ENCODE measurements at places on chromosomes 2 and 18.

GRCh38 chr2:191901031-191901430 lies 54.1 kb upstream of the CAVIN2 start:
- DNase-seq = no peak

GRCh38 chr2:149731079-149731478 lies 143.5 kb upstream of the MMADHC start:
- no peak for DNase-seq

GRCh38 chr2:190482451-190482850 lies 52.1 kb downstream of the NEMP2 start:
- no peak for DNase-seq

DNA sequence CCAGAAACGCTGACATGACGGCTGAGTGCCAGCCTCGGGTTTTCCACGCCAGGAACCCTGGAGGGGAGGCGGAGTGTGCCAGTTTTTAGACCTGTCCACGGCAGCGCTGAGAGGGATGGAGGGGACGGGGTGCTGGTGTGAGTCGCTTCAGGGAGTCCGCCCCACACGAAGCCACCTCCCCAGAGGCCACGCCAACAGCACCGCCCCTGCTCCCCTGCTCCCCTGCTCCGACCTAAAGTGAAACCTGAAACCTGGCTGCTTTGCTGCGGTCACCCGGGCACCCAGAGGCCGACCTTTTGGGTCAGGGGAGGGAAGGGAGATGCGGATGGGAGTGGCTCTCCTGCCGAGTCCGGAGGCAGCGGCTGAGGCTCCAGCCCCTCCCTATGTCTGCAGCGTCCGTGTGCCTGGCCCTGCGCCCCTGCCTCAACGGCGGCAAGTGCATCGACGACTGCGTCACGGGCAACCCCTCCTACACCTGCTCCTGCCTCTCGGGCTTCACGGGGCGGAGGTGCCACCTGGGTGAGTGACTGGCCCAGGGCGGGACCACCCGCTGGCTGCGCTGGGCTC lies 38.1 kb downstream of the SNED1 start:
- no peak for DNase-seq

DNA sequence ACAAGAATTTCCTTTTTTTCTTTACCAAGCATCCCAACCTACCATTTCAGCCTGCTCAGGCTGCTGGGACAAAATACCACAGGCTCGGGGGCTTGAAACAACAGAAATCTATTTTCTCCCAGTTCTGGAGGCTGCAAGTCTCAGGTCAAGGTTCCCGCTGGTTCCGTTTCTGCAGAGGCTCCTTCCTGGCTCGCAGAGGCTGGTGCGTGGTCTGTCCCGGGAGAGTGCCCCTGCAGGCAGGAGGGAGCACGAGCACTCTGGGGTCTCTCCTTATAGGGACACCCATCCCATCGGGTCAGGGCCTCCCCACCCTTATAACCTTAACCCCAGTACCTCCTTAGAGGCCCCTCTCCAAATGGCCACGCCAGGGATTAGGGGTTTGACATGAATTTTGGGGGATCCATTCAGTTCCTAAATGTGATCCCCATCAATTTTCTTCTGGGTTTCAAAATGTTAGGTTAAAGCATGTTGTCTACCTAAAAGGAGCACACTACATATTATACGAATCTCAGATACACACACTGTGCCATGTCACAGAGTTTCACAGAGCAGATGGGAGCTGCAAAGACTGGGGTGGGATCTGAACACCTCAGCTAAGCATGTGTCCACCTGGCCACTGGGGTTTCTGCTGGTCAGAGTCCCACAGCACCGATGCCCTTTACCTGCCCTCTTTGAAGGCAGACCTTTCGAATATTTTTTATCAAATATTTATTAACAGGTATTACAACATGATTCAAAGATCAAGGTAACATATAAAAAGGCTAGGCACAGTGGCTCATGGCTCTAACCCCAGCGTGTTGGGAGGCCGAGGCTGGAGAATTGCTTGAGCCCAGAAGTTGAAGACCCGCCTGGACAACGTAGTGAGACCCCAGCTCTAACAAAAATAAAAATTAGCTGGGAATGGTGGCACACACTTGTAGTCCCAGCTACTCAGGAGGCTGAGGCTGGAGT lies 17.6 kb upstream of the ADI1 start:
- peak; percentile 48 for DNase-seq

DNA sequence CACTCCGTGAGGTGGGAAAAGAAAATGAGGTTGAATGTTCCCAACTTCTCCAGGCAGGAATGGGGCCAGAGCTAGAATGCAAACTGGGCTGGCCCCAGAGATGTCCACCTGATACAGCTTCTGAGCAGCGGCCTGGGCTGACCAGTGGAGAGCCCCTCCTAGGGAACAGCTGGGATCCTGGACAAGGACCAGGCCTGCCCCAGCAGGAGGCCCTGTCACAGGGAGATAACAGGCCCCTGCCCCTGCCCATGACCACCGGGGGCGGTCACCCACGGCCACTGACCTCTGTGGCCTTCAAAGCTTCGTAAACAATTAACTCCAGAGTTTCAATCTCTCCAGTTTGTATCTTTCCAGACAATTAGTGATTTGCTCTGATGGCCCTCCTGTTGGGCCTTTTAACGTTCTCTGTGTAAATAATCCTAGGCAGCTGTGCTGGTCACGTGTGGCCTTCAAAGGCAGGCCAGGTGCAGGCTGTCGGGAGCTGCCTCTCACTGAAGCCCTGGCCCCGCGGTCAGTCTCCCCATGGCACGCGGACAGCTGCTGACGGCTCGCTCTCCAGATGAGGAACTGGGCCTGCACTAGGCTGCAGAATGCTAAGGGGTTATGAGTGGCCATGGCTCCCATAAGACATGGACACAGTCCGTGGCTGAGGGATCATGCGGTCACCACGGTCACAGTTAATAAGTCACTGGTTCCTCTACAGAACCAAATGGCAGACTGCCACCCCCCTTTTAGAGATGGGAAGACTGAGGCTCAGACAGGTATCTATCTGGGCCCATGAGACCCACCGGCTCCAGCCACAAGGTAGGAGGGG lies 9.2 kb downstream of the HS6ST1 start:
- peak; percentile 71 for DNase-seq

- no peak for DNase-seq
These were observed 105.6 kb upstream of the STK17B start for GRCh38 chr2:196277002-196277401.

DNA sequence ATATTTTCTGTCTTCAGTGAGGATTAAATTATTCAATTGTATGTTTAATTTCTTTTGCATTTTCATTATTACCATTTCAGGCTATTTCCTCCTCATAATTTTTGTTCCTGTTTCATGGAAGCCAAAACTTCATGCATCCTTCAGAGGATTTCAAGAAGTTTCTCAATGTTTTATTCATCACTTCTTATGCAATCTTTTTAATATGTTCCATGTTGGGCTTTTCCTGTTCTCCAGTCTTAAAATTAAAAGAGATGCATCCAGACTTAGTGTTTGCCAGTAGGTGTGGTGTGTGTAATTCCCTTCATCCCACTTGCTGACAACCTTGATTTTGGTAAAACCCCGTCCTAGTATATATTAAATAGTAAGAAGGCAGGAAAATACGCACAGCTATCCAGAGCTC lies 190.0 kb downstream of the EN1 start:
- DNase-seq = no peak

GRCh38 chr2:48131539-48132270 lies 225.4 kb upstream of the FBXO11 start:
- peak; percentile 50 for DNase-seq

DNA sequence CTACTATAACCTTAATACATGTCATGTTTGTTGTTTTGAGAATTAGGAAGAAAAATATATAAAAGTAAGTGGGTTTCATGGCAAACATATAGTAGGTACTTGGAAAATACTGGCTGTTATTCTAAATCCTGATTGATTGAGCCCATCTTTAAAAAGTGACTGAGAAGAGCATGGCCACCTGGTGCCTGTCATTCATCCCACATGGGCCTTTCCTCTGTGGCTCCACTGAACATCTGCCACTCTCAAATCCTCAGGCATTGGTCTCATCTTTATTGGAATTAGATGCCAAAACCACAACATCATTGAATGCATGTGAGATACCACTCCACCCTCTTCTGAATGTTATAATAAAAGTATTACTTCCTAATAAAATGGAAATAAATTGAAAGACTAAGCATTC lies 101.6 kb upstream of the TTN start:
- DNase-seq = no peak

- no peak for DNase-seq
These were observed 622.2 kb upstream of the GCFC2 start for GRCh38 chr2:76332871-76333270.

GRCh38 chr2:15158532-15158931 lies 402.6 kb downstream of the NBAS start:
- DNase-seq = no peak

GRCh38 chr2:21270708-21271122 lies 146.9 kb downstream of the TDRD15 start:
- peak; percentile 42 for DNase-seq

- no peak for DNase-seq
These were observed 143.8 kb downstream of the PIEZO2 start for GRCh38 chr18:11005528-11005927.

- DNase-seq = no peak
These were observed 6.0 kb downstream of the NCK2 start for GRCh38 chr2:105750735-105751134.

GRCh38 chr2:43323857-43324256 lies 97.5 kb upstream of the ZFP36L2 start:
- no peak for DNase-seq

- DNase-seq = no peak
These were observed 3.9 kb downstream of the DUSP28 start for GRCh38 chr2:240563951-240564560.

DNA sequence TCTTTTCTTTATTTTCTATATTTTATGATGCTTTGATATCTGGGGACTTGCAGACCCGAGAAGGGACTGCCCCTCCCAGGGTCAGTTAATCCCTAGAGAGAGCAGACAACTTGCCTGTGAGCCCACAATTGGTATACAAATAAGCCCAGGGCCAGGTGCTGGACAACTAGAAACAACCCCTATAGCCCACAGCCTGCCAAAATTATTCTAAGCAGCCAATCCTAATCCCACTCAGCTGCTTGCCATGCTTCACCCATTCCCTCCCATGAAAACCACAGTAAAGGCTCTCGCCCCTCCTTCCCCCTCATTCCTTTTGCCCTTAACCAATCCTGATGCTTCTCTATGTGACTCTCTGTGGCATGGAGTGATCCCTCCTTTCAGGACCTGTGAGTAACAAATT lies 380.7 kb downstream of the RBM43 start:
- no peak for DNase-seq

- no peak for DNase-seq
These were observed 21.7 kb downstream of the LCT start for GRCh38 chr2:135815269-135815668.

DNA sequence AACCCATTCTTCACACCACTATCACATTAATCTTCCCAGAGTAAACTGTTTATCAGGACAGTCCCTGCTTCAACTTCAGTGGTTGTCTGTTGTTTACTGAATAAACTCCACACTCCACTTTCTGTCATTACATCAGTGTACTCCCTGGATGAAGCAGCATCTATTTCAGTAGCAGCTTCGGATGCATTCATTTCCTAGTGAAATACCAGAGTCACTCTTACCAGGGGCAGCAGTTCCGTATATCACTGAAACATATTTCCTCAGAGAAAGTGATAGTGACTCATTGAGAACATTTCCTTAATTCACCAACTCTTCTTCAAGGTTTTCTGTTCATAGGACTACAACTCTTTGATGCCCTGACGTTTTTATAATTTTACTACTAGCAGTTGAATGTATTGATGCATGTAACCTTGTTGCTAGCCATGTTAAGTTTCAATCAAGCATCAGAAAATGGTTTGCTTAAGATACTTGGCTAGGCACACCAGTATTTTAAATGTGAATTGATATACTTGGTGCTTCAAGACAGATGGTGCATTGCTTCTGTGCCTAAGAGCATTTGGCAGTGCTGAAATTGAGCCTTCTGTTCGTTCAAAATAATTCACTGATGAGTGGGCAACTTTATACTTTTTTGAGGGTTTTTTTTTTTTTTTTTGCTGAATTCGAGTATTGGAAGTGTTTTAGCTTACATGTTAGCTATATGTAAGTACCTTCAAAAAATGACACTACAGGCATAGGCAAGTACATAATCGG lies 92.3 kb downstream of the UBE2E3 start:
- no peak for DNase-seq

GRCh38 chr2:196168181-196168580 lies 3.2 kb downstream of the STK17B start:
- no peak for DNase-seq

GRCh38 chr2:40668425-40668824 lies 216.5 kb upstream of the SLC8A1 start:
- DNase-seq = no peak

GRCh38 chr2:232348936-232349335 lies 29.6 kb upstream of the ALPP start:
- no peak for DNase-seq

DNA sequence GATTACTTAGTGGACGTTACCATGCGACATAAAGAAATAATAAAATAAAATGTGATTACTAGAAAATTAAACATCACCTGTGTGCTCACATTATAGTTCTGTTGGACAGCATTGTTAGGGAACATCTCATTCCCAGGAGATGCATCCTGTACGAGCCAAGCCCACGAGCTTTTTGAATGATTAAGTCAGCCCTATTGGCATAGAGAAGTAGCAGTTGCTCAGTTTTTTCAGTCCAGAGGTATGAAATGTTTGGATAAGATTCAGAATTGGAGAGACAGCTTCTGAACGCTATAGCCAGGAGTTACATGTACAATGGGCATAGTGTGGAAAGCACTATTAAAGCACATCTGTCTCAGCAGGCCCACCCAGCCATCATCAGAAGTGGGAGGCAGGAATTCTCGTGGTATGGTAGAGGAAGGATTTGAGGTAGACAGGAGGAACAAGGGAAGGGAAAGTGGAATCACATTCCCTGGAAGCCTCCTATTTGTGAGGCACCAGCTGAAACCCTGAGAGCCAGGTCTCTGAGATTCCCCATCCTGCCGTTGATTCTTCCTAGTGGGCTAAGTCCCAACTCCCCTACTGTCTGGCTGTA lies 8.6 kb downstream of the SPATS2L start:
- no peak for DNase-seq

DNA sequence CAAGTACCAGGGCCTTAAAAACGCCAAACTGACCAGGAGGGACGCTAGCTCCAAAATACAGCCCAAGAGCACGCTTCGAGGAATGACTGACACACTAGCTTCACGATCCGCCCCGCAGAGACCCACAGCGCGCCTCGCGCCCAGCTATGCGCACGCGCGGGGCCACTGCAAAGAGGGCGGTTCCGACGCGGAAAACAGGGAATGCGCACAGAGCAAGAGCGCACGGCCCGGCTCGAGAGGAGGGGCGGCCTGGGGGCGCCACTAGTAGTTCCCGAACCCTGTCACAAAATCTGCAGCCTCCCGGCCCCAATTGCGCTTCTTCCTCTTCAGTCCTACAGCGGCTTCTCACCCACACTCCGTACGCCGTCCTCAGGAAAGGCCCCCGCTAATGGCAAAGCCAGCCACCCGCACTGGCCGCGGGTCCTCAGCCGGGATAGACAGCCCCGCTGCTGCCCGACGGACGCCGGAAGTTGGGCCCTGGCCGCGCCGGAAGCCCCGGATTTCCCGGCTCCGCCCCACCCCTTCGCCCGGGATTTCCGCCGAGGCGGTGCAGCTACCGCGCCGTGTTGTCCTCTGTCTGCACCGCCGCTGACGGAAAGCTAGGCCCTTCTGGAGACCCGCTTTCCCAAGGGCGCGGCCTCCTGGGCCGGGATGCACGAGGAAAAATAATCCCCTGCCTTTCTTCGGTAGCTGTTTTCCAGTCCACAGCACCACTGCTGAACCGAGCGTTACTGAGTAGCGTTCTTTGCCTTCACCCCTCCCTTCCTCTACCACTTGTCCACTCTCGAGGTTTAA lies at the start of gene HDHD2:
Gene HDHD2 (minus strand): TSS at position 472 of the 795 bp plus-strand sequence. CDS start 14,061 bp downstream, outside the sequence.
- peak; percentile 89 for DNase-seq
